ENCODE measurements at places on chromosomes 2 and 18. TPM values are rescaled to one million over a fixed set of nuclear protein-coding genes. Genes with fewer than 3 reads are reported as not detected.
A peak's percentile ranks its signal among the peaks of the same experiment; 100 is the strongest.

IL18R1 gene
- 26.5 TPM for total RNA-seq

SERTAD2 gene
- total RNA-seq: 20.7 TPM

SLC66A2 gene
- total RNA-seq: 59.5 TPM

DNA sequence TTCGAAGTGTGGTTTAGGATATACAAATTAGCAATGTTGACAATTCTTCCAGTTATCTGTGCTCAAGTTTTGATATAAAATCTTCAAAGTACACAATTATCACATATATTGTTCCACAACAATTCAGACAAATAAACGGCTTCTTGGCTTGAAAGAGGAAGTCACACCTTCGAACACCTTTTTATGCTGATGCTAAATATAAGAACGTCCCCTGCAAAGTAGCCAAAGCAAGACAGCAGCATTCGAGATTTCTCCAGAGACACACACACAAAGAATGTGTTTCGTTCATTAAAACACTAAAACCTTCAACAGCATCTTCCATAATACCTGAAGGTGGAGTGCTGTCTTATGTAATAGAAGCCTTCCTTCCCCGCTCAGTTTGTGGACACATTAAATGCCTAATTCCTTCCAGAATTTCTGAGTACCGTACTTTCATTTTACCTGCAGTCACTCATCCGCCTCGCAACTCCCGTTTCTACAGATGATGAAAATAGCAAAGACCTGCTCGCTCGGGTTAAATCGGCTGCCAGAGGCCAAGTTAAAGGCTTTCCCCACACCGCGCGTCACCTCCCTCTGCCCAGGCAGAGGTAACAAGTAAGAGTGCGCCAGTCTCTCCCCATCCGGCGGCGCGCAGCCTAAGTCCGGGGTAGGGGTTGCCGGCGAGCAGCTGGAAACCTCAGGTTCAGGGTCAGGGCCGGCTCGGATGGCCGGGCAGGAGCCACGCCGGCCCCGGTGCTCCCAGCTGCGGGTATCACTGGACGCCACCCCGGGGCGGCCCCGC is 847 bp downstream of the SERPINE2 start:
- H3K4me3 ChIP-seq: peak overlapping the region; percentile 51
- peaks cover 10% of the 10 kb centered on the region for H3K4me1 ChIP-seq
- no peaks in the 10 kb centered on the region for H3K36me3 ChIP-seq
- peak; percentile 69 for DNase-seq
- H3K27ac ChIP-seq: no peak overlapping the region
- H3K27me3 ChIP-seq: peaks cover 49% of the 10 kb centered on the region

GRCh38 chr18:40357536-40357935 is 1597.5 kb upstream of the PIK3C3 start:
- no peaks in the 10 kb centered on the region for H3K27me3 ChIP-seq
- H3K4me3 ChIP-seq: no peak overlapping the region
- no peak for DNase-seq
- no peaks in the 10 kb centered on the region for H3K4me1 ChIP-seq

GRCh38 chr2:147173189-147173581 is 671.6 kb upstream of the ACVR2A start:
- DNase-seq: no peak
- no peaks in the 10 kb centered on the region for H3K36me3 ChIP-seq
- no peak overlapping the region for H3K27ac ChIP-seq
- no peaks in the 10 kb centered on the region for H3K4me1 ChIP-seq
- no peaks in the 10 kb centered on the region for H3K27me3 ChIP-seq

- H3K36me3 ChIP-seq: peaks cover 48% of the 10 kb centered on the region
- peaks cover 11% of the 10 kb centered on the region for H3K4me1 ChIP-seq
- no peak overlapping the region for H3K4me3 ChIP-seq
- no peak for DNase-seq
Observed at GRCh38 chr2:47007223-47007825, 91.7 kb upstream of the MCFD2 start.

GRCh38 chr2:138500592-138501424 is 762 bp upstream of the SPOPL start:
- H3K27ac ChIP-seq: peak overlapping the region; percentile 91
- DNase-seq: no peak
- peaks cover 34% of the 10 kb centered on the region for H3K4me1 ChIP-seq
- H3K36me3 ChIP-seq: no peaks in the 10 kb centered on the region
- H3K27me3 ChIP-seq: no peaks in the 10 kb centered on the region

DNA sequence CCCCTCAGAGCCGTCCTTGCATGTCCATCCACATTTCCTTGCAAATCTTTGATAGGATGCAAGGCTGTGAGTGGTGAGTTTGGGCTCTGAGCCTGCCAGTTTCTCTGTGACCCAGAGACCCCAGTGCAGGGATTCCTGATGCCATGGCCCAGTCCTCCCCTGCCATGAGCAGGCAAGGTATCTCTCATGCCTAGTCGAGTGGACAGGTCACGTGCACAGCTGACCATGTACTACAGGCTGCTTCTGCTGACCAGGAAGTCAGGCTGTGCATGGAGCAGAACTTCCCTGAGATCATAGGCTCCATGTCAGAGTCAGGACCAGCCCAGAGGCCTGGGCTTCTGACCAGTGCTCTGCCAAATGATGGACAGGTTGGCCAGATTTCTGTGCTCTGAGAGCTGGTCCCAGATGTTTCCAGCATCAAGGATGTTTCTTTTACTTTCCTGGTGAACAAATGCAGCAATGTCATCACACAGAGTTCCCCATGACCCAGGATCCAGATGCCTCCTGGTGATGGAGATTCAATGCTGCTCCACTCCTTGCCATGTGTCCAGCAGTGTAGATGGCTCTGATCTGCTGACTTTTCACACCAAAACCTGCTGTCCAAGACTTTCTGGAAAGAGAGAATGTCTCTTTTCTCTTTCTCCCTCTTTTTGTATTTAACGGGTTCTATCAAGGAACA is 321.6 kb upstream of the HS6ST1 start:
- H3K27ac ChIP-seq: no peak overlapping the region
- peak; percentile 40 for DNase-seq
- H3K4me1 ChIP-seq: no peaks in the 10 kb centered on the region
- H3K4me3 ChIP-seq: no peak overlapping the region
- H3K36me3 ChIP-seq: no peaks in the 10 kb centered on the region
- H3K27me3 ChIP-seq: no peaks in the 10 kb centered on the region

NEU2 gene
- total RNA-seq: not detected

DNA sequence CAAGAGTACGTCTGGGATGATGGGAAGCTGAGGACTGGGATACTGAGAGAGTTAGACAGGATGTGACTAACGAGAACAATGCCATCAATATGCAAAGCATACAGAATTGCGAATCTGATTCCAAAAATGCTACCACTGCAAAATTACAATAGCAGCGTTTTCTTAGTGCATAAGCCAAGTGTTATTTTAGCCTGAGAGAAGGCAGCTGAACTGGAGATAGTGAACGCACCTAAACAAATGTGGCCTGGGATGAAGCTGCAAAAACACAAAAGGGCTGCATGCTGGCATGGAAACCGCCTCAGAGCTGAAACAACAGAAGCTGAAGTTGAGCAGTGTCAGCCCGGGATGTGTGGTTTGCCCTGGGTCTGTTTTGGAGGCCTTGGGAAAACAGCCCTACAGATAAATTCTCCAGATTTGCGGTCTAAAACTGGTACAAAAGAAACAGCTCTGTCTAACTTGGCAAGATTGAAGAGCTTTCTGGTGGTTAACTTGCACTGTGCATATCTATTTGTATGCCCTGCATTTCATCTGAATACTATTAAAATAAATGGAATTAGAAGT is 45.5 kb downstream of the LYPD6 start:
- no peak for DNase-seq
- no peak overlapping the region for H3K4me3 ChIP-seq
- no peaks in the 10 kb centered on the region for H3K4me1 ChIP-seq
- no peak overlapping the region for H3K27ac ChIP-seq
- no peaks in the 10 kb centered on the region for H3K27me3 ChIP-seq

- no peak overlapping the region for H3K27ac ChIP-seq
- H3K36me3 ChIP-seq: no peaks in the 10 kb centered on the region
- no peak for DNase-seq
- H3K4me1 ChIP-seq: peaks cover 9% of the 10 kb centered on the region
- no peaks in the 10 kb centered on the region for H3K27me3 ChIP-seq
Observed at GRCh38 chr2:109150559-109150958, 21.6 kb downstream of the SH3RF3 start.

DNA sequence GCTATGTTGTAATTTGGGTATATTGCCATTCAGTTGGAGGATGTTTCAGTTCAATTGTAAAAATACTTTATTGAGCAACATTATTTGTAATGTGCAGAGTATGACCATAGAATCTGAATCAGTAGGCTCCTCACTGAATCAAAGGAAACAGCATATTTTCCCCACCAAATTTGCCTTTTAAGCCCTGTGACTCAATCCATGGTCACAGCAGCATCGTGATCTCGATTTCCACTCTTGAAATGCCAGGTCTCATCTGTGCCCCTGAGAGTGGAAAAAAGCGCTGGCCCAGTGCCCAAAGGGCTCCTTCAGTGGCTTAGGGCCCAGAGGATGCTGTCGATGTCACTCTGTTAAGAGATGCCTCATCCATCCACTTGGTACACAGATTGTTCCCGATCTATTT is 57.5 kb downstream of the FHOD3 start:
- no peak for DNase-seq
- H3K4me1 ChIP-seq: no peaks in the 10 kb centered on the region
- H3K27me3 ChIP-seq: peaks cover 4% of the 10 kb centered on the region
- H3K4me3 ChIP-seq: no peak overlapping the region
- H3K36me3 ChIP-seq: no peaks in the 10 kb centered on the region

ABCB11 gene
- 0.06 TPM for total RNA-seq

DNA sequence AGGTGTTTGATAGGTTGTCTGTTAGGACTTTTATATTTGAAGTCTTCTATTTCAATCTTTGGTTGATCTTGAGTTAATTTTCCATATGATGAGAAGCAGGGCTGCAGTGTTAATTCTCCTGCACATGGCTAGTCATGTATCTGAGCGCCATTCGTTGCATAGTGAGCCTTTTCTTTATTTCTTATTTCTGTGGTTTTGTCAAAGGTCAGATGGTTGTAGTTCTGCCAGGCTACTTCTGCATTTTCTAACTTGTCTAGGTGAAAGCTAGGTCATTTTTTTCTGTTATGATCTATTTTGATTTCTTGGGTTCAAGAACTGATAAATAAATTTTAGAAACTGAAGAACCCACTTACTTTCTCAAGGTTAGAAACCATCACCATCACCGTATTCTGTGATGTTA is 56.7 kb downstream of the CCDC74A start:
- no peak overlapping the region for H3K27ac ChIP-seq
- H3K4me3 ChIP-seq: no peak overlapping the region
- H3K36me3 ChIP-seq: no peaks in the 10 kb centered on the region

GRCh38 chr18:74797577-74798151 is 200.0 kb downstream of the ZNF407 start:
- no peaks in the 10 kb centered on the region for H3K4me1 ChIP-seq
- H3K27ac ChIP-seq: no peak overlapping the region
- no peaks in the 10 kb centered on the region for H3K27me3 ChIP-seq
- no peak for DNase-seq
- no peaks in the 10 kb centered on the region for H3K36me3 ChIP-seq
- no peak overlapping the region for H3K4me3 ChIP-seq
